NCI-H1930 (cell line): ENCODE measurements at places on chromosomes 12 and 14.

- no peak for DNase-seq
Measured at GRCh38 chr12:112686373-112686772, 105.2 kb upstream of the RPH3A start.

- no peak for DNase-seq
Measured at GRCh38 chr12:33634544-33634943, 194.9 kb upstream of the SYT10 start.

- DNase-seq: no peak
Measured at GRCh38 chr14:51789596-51789995, 70.8 kb upstream of the GNG2 start.

- DNase-seq: no peak
Measured at GRCh38 chr12:88946372-88946997, 366.2 kb upstream of the KITLG start.

DNA sequence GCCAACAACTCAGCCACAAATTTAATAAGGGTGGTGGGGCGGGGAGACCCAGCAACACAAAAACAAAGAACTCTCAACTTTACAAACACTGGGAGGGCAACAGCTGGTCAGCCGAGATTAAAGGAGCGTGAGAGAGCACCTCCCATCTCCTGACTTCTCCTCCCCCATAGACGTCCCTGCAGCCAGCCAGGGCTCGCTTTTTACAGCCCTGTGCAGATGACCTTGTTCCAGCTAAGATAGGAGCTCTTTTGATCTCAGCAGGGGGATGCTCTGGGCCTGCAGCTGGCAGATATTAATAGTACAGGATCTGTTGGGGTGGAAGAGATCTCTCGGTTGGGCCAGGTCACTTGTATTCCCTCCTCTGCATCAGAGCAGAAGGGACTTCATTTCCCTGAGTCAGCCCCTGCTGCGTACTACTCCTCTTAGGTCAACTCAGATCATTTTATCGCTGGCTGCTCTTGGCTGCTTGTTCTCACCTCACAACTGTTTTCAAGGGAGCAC is 475.8 kb downstream of the RAD51B start:
- no peak for DNase-seq

- no peak for DNase-seq
Measured at GRCh38 chr12:124513297-124513867, 54.0 kb downstream of the NCOR2 start.

- DNase-seq: no peak
Measured at GRCh38 chr14:85516239-85517113, 13.5 kb upstream of the FLRT2 start.

DNA sequence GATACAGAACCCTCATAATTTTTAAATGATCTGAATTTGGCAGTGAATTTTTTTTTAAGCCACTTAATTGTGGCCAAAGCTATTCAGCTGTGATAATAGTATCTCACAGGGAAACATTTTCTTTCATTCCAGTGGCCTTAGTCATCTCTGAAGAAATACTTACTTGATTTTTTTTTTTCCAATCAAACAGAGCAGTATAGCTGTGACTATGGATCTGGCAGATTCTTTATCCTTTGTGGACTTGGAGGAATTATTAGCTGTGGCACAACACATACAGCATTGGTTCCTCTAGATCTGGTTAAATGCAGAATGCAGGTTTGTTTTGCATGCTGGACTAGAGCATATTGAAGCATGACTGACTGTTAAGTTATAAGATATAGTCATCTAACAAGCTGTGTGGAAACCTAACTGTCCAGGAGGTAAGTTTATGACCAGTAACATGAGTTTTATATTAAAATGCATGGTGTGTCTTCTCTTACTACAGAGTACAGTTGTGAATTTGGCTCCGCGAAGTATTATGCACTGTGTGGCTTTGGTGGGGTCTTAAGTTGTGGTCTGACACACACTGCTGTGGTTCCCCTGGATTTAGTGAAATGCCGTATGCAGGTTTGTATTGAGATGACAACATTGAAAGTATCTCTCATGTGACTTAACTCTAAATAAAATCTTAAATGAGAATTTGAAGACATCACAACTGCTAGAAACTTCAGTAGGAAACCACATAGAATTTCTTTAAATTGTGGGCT is 1.9 kb downstream of the SLC25A3 start:
- no peak for DNase-seq

DNA sequence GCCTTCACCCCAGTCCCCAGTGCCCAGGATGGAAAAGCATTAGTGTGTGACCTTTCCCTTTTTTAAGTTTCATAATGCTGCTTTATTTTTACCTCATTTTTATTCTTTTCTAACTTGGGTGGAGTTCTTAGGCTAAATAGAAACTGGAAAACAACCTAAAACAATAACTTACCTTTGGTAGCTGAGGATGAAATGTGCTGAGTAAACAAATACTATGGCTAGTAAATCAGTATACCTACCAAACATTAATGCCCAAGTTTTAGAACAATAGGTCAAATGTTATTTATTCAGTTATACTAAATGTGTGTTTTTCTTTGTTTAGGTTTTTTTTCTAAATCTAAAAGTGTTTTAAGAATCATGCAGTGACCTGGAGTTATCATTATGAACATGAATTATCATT is 226.6 kb upstream of the G2E3 start:
- DNase-seq: no peak

DNA sequence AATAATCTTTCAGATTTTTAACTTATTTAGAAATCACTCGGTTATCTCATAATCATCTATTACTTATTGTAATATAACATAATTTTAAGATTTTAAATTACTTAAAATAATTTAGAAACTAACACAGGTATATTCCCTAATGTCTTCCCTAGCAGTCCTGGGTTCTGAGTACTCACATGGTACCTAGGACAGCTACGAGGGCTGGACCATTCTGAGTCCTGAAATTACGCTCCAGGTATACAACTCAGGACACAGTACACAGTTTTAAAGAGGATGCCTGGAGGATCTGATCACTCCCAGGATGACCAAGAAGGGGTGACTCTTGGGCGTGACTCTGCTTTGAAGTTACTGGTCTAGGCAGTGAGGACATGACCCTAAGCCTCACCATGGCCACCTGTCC is 9.1 kb upstream of the RASSF8 start:
- DNase-seq: no peak

- DNase-seq: no peak
Measured at GRCh38 chr14:60642270-60643140, 6.8 kb downstream of the SIX1 start.

DNA sequence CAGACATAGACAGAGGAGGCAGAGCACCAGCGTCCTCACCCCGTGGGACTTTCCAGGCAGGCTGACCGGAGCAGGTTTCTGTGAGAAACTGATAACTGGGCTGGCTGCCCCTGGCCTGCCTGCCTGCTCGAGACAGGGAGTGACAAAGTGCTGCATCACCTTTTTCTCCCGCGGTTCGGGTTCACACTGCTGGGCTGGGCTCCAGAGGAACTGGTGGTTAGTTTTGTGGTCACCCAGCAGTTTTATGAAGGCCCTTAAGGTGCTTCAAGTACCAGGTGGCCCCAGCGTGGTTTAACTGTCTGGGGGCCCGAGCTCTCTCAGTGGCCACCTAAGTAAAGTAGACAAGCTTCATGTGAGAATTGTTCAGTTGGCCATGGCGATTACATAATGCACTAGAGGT is 1073.6 kb downstream of the BCL11B start:
- DNase-seq: no peak

- no peak for DNase-seq
Measured at GRCh38 chr12:65699251-65699650, 125.0 kb upstream of the HMGA2 start.

- DNase-seq: no peak
Measured at GRCh38 chr14:96502621-96503305, 581 bp downstream of the PAPOLA start.

DNA sequence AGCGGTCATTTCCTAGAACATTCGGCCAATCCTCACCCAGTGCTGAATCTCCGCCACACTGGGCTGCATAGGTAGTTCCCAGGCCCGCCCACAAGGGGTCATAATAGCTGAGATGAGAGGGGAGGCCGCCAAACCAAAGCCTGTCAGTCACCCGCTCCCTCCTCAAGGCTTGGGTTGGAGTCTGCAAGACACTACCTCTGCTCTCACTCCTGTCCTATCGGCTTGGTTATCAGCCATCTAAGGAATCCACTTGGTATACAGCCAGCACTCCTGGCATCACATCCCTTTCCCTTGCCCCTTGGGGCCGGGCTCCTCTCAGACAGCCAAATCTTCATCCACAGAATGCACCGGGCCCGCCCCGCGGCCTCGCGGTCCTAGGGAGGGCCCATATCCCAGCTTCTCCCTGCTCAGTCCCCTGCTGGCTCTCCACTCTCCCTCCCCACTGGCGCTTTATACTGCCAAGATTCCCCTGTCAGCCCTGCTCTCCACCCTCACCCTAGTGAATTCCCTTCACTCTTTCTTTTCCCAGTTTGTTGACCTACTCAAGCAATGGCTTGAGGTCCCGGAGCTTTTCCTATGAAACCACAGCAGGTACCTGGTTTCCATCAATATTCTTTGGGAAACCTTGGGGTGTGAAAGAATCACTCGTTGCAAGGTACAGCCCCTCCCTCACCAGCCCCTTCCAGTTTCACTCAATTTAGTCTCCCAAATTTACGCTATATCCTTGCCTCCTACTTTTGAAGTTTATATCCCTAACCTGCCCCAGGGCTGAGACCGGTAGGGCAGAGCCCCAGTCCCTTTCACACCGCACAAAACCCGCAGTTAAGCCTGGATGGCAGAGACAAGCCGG is 1.4 kb downstream of the IFFO1 start:
- no peak for DNase-seq

- DNase-seq: no peak
Measured at GRCh38 chr14:105280525-105280924, 20.3 kb downstream of the BRF1 start.

DNA sequence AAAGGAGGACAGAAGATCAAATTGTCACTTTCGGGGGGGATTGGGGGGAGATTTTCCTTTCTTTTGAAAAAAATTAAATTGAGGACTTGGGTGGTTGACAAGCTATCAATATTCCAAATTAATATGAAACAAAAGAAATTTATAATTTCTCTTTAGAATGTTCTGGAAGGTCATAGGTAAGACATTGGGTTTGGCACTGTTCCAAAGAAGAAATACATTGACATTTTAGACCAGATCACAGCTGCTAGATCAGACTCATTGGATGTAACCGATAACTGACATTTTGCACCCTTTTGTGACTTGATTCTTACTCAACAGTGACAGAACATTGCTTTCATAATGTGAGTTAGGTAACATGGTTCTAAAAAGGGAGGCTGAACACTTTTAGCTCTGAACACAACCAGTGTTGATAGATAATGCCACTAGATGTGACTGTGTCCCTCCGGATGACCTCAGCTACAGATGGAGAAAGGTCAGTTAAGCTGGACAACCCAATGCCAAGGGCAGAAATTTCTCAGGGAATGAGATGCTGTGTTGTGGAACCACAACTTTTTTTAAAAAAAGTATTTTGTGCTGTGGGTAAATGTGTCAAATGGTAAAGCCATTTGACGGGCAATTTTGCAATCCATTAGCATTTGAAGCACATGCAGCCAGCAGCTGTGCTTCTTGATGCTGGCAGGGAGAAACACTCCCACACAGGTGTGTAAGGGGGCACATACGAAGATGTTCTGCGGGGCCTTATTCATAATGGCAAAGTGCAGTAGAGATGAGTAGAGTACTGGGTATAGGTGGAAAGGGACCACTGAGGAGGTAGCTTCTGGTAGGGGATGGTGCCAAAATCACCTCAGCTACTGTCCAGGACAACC is 62.9 kb downstream of the RFX4 start:
- no peak for DNase-seq

GRCh38 chr12:14557966-14558365 is 9.7 kb downstream of the PLBD1 start:
- DNase-seq: no peak

DNA sequence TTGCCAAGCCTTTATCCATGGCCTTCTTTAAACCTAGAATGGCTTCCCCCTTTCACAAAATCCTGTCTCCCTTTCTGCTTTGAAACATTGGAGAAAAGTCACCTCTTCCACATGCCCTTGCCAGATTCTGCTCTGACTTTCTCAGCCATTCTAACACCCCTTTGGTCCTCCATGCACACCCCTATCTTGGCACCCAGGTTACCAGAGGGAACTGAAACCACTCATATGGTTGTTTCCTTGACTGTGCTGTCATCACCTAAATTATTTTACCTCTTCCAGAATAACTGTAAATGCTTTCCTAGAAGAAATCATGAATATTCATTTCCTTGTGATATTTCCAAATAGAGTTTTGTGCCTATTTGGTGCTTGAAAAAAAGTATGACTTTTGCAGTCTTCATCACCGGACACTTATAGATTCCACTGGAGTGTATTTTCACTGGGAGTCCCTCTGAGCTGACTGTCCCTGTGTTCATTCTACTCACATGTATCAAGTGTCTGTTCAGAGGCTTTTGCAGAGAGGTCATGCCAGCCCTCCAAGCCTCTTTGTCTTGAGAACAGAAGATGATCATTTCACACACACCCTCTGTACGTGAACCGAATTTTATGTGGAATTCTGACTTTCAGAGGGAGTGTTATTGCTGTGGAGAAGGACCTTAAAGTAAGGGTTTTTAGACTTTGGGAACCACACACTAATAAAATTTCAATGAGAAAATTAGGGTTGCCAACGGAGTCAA is 74.1 kb downstream of the PLXNC1 start:
- no peak for DNase-seq

DNA sequence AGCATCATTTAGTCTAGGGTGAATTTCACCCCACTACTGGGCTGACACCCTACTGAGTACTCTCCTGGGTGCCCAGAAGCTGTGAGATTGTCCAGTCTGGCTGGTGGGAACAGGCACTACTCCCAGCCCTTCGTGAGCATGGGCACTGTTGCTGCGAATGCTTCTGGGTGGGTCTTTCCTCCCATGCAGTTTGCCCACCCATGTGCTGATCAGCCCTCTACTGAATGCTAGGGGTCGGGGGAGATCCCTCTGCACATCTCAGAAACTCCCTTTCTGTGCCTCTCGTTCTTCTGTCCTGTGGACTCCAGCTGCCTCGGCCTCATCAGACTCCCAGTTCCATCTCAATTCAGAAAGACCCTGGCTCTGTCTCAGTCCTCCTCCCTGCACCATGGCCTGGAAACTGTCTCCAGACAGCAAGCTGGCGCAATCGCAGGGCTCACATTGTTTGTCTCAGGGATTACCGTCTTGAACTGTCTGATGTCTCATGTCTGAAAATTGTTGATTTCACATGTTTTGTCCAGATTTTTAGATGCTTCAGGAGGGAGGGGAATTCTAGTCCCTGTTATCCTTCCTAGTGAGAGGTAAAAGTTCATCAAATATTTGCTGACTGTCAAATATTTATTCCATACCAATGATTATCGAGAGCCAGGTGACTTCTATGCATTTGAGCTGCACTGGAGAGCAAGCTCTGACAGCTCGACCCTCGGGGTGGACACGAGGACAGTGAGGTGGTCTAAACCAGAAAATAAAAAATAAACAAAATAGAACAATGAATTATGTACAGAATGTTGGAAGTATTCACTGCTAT is 316.6 kb upstream of the RTL1 start:
- DNase-seq: no peak

- DNase-seq: no peak
Measured at GRCh38 chr14:63296060-63296563, 22.6 kb downstream of the GPHB5 start.

GRCh38 chr12:79591988-79592387 is 98.8 kb downstream of the PAWR start:
- no peak for DNase-seq

- no peak for DNase-seq
Measured at GRCh38 chr14:57692671-57693070, 173.2 kb downstream of the SLC35F4 start.

- DNase-seq: no peak
Measured at GRCh38 chr14:76643887-76644286, 117.4 kb upstream of the VASH1 start.

- DNase-seq: no peak
Measured at GRCh38 chr14:30928462-30928861, 54.1 kb downstream of the COCH start.
